AML-193 (cell line): ENCODE measurements at places on chromosomes 2 and 18.

DNA sequence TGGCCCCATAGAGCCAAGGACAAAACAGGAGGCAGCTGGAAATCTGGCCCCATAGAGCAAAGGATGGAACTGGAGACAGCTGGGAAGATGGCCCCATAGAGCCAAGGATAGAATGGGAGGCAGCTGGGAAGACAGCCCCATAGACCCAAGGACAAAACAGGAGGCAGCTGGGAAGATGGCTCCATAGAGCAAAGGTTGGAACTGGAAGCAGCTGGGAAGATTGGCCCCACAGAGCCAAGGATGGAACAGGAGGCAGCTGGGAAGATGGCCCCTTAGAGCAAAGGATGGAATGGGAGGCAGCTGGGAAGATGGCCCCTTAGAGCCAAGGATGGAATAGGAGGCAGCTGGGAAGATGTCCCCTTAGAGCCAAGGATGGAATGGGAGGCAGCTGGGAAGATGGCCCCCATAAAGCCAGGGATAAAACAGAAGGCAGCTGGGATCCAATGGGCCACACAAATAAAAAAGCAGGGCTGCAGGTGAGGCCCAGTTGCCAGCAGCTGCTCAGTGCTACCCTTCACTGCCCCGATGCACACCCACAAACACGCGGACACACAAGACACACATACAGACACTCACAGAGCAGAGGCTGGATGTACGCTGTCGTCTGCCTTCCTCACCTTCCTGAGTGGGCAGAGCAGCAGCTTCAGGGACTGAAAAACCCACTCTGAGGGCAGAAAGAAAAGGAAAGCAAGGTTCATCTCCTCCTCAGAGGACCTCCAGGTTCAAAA, 505.4 kb upstream of the MYT1L start:
- DNase-seq: no peak

GRCh38 chr2:18671363-18671762, 82.0 kb upstream of the NT5C1B start:
- no peak for DNase-seq

DNA sequence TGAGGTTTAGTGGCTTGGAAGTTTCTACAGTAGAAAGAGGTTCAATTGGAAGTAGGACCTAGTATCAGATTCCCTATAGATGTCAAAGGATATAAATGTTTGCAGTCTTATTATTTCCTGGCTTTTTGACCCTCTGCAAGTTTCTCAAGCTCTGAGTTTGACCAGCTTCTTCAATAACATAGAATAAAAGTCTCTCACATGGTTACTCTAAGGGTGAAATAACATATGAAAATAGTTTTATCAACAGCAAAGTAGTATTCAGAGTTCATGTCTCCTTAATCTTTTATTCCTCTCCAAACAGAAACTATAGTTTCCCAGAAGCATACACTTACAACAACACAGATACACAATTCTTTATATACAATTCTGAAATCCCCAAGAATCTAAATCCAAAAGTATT, 132.9 kb upstream of the RND3 start:
- no peak for DNase-seq

GRCh38 chr18:2570772-2571199, 519 bp downstream of the METTL4 start:
- peak; percentile 68 for DNase-seq

DNA sequence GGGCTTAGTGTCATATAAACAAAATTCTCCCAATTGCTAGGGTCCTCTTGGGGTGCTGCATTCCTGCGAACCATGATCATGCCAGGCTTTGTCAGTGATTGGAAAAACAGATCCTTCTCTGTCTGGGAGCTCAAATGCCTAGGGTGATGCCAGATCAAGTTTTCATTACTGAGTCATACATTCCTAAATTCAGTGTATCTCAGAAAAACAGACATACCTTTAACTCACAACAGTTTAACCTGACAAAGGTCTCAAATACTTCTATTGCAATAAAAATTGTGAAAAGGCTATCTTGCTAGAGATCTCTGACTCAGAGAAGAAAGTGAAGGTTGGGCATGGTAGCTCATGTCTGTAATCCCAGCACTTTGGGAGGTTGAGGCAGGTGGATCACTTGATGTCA, 86.9 kb downstream of the SH3YL1 start:
- DNase-seq: no peak

DNA sequence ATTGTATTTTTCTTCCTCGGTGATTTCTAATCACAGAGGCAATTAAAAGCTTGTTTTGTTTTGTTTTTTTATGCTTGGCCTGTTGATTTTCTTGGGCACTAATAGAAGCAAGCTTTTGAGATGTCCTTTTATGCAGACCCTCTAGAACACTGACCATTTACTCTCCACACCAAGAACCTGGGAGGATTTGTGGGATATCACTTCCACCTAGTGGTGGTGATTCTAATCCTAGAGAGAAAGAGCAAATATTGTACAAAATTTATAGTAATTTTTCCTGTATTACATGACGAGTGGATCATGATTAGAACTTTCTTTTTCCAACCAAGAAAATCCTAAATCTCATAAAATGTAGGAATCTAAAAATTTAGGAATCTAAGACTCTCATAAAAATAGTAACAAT, 23.4 kb downstream of the NEMP2 start:
- peak; percentile 13 for DNase-seq

- DNase-seq: no peak
These were observed 505.4 kb upstream of the PIK3C3 start for GRCh38 chr18:41449612-41450011.

DNA sequence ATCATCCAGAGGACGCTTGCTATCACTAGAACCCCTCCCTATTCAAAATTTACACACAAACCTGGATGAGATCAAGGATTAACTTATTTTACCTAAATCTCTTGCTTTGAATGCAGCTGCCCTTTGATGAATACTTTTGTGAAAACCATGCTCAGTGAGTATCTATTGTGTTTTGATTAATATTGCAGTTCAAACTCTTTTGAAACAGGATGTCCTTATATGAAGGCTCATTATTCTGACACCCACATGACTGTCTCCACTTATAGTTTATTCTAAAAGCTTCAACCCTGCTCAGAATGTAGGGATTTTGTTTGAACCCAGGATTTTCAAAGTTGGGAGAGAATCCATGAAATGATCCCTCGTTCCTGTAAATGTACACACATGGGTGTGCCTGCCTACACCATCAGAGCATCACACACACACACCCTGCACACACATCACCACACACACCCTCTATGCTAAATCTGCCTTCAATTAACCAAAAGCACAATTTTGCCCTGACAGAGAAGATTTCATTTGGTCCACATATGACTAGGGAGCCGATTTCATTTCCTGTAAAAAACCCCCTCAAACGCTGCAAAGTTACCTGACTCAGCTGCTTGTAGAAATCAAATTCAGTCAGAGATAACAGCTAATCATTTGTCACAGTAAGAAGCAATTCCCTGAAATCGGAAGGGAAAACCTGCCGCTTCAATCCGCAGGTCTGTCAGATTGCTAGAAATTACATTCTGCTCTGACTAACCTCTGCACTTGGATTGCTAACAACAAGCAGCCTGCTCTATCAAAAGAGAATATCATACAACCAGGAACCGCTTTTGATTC, 65.2 kb downstream of the ZEB2 start:
- no peak for DNase-seq

DNA sequence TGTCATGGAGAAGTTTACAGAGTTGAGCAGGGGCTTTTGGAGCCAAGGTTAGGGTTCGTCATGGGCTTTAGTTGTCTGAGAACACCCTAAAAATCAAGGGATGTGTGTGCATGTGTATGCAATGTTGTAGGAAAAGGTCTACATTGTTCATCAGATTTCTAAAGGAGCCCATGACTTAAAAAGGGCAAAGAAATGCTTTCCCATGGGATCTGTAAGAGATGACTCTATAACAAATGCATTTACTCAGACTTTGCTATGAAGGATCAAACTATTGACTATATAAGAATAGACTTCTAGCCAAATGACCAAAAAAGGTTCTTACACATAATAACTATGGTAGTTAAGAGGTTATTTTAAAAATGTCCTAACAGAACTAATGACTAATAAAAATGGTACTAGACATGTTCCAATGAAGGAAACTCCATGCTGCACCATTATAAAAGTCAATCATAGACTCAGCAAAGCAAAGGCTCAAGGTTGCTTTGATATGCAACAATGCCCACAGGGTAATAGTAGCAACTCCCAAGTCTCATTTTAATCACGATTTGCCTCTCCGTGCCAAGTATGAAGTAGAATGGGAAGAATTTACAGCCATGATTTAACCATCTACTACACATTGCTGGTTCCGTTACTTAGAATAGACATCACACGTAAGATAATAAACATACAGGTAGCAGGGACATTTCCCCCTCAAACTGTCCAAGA, 158.5 kb downstream of the NCKAP5 start:
- DNase-seq: no peak

DNA sequence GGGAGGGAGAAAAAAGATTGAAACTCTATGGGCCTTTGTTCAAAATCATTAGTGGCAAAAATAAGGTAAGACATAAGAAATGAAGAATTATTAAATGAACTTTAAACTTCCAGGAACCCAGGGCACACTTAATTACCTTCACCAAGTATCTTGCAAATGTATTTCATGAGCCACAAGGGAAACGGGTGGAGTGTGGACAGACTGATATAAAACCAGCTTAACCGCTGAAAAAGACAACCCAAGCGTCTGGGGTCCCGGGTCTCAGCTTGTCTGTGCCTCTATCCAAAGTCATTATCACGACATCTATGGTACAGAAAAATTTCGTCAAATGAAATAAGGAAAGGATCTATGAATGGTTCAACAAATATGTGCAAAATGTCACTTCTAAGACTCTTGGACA, 13.9 kb upstream of the MBOAT2 start:
- no peak for DNase-seq

GRCh38 chr2:33694904-33695303, 95.8 kb upstream of the FAM98A start:
- DNase-seq: no peak

GRCh38 chr2:71358931-71359671, 27.5 kb downstream of the ZNF638 start:
- DNase-seq: no peak

DNA sequence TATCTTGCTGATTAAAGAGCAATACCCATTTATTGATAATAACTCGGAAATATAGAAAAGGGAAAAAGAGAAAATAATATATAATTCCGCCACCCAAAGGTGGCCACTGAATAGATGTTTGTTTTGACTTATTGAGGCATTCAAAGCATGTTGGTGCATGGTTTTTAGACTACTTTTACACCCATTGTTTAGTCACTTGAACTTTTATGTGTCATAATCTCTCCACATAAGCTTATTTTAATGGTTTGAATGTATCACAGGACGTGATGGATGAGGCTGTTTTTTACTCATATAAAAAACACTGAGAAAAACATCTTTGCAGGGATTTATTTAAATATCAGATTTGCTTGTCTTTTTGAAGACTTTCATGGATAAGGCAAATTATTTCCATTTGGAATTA, 120.4 kb downstream of the ACKR3 start:
- no peak for DNase-seq

- no peak for DNase-seq
These were observed 403.0 kb downstream of the NBAS start for GRCh38 chr2:15158100-15158499.

- DNase-seq: no peak
These were observed 149.3 kb upstream of the ALPP start for GRCh38 chr2:232228971-232229894.

- DNase-seq: no peak
These were observed 7.1 kb upstream of the WNT10A start for GRCh38 chr2:218873359-218874194.

GRCh38 chr2:143526498-143526897, 397.3 kb downstream of the ARHGAP15 start:
- no peak for DNase-seq

DNA sequence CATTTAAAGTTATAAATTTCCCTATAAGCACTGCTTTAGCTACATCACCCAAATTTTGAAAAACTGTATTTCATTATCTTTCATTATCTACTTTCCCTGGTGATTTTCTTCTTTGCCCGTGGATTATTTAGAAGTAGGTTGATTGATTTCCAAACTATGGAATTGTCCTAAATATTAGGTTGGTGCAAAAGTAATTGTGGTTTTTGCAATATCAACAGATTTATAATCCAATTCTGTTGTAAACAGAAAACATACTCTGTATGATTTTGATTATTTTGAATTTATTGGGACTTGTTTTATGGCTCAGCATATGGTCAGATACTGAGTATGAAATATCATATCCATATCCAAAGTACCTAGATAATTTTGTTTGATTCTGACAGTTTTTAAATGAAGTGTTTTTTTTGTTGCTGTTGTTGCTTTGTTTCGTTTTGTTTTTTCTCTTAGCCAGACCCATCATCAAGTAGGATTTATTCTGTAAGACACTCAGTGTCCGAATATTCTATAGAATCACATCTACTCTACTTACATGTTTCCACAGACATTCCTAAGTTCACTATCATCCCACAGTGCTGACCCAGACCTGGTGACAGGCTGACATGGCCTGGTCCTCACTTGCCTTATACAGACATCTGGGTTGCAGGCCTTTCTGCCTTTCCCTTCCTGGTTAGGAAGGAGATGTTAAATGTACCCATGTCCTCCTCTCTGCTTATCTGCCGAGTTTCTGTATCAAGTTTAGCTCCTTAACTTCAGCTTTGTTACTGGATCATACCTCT, 2.1 kb upstream of the TRABD2A start:
- DNase-seq: no peak

- DNase-seq: no peak
These were observed 50.1 kb downstream of the MAP2 start for GRCh38 chr2:209473930-209474419.

GRCh38 chr2:200040831-200041230, 85.4 kb downstream of the MAIP1 start:
- DNase-seq: no peak

DNA sequence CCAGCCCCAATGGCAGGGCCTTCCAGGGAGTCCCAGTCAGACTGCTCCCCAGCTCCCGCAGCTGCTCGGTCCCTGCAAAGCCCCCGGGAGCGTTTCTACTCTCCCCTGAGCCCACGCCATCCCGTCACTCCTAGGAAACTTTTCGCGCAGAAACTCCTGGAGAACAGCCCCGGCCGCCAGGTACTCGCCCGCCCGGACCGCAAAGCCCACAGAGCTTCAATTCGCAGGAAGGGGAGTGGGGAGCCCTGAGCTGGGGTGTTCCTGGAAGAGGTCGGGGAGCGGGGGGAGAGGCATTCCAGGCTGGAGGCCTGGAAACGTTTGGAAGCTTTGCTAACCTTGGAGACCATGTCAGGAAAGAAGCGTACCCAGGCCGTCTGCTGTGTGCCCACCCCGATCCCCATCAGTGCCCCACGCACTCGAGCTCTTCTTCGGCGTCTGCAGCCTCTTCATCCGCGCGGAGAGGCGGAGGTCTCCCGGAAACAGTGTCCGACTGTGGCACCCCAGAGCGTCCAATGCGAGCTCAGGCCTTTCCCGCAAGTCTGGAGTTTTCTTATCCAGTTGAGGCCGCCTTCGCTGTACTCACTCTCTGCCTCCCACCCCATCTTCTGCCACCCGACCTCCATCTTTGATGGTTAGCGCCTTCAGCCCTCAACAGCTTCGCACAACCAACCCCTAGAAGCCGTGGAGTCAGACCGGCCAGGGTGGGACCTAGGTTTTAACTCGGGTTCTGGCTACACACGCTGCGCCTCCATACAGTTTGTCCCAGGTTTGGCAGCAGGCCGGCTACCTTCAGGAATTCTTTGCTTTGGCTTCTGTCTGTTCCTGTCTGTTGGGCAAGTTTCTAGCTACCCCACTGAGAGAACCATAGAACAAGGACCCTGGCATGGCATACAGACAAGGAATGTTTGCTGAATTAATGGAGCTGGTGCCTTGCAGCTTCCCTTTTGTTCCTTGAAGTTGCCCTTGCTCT, 3.7 kb downstream of the PCGF1 start:
- DNase-seq: no peak
